Ovary (tissue), 10 donors: ENCODE measurements at places on chromosomes 6 and 20.

- H3K4me1 ChIP-seq, result peaks cover 23% of the 10 kb centered on the region
- no peaks in the 10 kb centered on the region for H3K36me3 ChIP-seq
- peak overlapping the region; percentile 66 for H3K27ac ChIP-seq
- H3K27me3 ChIP-seq, result no peaks in the 10 kb centered on the region
Observed at GRCh38 chr6:36626636-36627035, 32.5 kb downstream of the SRSF3 start.

DNA sequence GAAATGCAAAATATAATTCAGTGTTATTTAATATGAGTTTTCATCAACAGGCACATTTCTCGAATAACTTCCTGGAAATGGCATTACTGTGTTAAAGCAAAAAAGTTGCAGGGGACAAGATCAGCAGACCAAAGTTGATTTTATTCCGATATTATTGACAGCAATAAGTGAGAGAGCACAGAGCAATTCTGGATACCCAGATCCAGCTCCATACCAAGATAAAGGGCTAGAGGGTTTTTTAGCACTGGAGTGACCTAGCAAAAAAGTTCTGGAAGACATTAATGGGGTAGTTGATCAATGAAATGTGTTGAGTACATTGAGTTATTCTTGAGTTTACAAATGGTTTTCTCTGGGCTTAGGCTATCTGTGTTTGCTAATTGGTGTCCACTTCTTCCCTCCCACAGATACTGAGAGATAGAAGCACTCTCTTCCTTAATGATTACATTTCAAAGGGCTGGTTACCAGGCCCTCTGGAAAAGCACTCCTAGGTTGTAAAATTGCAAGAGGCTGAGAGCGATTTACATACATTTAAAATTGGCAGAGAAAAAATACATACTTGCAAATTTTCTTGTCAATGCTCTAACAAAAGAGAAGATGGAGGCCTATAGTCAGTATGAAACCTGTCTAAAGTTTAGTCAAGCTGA lies 47.0 kb upstream of the MANEA start:
- no peaks in the 10 kb centered on the region for H3K36me3 ChIP-seq
- no peak overlapping the region for H3K27ac ChIP-seq
- H3K4me3 ChIP-seq, result no peak overlapping the region
- DNase-seq, result no peak

DNA sequence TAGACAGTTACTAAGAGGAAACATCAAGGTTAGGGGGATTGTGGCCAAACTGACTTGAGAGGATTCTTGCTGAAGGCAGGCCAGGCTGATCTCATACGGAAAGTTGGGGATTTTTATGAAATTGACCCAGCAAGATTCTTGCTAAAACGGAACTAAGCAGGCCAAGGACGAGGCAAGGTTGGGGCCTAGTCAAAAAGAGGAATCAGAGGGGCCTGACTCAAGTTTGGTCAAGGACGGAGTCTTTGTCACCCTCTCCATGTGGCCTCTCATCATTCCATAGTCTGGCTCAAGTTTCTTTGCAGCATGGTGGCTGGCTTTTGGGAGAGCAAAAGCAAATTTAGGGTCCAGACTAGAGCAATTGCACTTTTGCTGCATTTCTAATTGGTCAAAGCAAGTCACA lies 7.9 kb upstream of the HECA start:
- no peak for DNase-seq
- H3K4me1 ChIP-seq, result peaks cover 5% of the 10 kb centered on the region
- H3K27me3 ChIP-seq, result no peaks in the 10 kb centered on the region
- no peak overlapping the region for H3K27ac ChIP-seq

- H3K27ac ChIP-seq, result no peak overlapping the region
- no peaks in the 10 kb centered on the region for H3K27me3 ChIP-seq
- H3K4me1 ChIP-seq, result peaks cover 11% of the 10 kb centered on the region
- no peak overlapping the region for H3K4me3 ChIP-seq
- DNase-seq, result peak; percentile 82
Observed at GRCh38 chr6:157989541-157990289, 8.1 kb downstream of the SYNJ2 start.

DNA sequence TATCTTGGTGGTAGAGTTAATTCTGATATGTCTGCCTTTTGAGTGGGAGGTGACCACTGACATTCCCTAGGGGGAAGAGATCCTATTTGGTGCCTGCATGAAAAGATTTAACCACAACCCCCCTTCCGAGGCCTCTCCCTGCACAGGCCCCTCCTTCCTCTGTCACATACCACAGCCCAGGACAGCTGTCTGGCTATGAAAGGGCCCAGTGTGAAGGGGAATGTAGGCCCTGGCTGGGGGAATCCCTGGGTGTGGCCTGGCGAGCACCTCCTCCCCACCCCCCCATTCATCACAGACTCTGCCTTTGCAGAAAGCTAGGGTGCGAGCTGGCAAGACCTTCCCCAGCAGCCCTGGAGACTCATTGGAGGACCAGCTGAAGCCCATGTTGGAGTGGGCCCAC lies 27.4 kb upstream of the MAPRE1 start:
- H3K4me3 ChIP-seq, result no peak overlapping the region
- no peaks in the 10 kb centered on the region for H3K27me3 ChIP-seq
- DNase-seq, result no peak
- H3K36me3 ChIP-seq, result no peaks in the 10 kb centered on the region

DNA sequence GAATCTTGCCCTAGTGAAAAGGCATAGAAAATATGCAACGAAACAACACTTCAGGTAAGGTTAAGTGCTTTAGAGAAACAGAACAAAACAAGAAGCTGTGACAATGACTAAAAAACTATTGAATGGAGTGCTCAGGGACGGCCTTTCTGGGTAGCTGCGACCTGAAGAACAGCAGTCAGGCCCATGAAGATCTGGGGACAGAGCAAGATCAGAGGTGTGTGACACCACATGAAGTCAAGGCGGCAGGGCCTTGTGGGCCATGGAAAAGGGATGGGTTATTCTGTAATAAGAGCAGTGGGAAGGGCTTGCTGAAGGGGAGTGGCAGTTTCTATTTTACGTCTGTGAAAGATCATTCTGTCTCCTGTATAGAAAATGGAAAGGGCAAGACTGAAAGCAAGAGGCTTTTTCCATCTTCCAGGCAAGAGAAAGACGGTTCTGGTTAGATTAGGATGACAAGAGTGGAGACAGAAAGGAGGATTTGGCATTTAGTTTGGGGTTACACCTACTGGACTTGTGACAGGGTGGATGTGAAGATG lies 5.1 kb downstream of the UBE2V1 start:
- DNase-seq, result no peak
- H3K27me3 ChIP-seq, result no peaks in the 10 kb centered on the region
- H3K27ac ChIP-seq, result no peak overlapping the region
- no peak overlapping the region for H3K4me3 ChIP-seq

DNA sequence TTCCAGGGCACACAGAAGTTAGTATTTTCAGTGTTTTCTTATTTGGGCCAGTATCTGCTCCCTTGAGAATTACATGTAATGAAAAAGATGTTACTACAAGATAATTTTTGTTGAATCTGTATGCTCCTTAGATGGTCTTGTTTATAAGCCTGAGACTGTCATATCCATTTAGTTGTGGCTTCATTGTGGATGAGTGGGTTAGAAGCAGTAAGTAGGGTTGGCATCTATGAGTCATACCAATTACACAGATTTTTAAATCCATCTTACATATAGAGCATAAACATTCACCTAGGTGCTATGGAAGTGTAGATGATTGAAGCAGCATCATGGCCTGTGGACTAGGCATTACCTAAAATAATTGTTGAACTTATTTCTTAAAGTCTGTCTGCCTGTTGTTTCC lies 13.5 kb upstream of the BAG2 start:
- DNase-seq, result no peak
- no peak overlapping the region for H3K27ac ChIP-seq
- H3K4me1 ChIP-seq, result no peaks in the 10 kb centered on the region
- H3K36me3 ChIP-seq, result no peaks in the 10 kb centered on the region

DNA sequence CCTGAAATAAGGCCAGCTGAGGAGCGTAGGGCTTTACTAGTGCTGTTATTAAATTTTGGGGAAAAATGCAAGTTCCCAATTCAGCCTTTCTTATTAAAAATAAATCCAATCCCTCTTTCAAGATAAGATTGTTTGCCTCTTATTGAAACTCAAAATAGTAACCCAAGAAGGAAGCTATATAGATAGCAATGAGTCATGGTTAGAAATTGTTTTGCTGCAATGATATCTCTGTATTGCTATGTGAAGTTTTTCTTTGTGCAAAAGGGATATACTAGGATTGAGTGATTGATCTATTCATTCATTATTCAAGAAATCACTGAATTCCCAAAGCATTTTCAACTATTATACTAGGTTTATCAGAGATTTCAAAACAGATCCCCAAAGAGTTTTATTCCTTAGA lies 93.0 kb upstream of the HDAC2 start:
- no peaks in the 10 kb centered on the region for H3K27me3 ChIP-seq
- DNase-seq, result no peak
- no peak overlapping the region for H3K4me3 ChIP-seq
- no peaks in the 10 kb centered on the region for H3K4me1 ChIP-seq
- H3K27ac ChIP-seq, result no peak overlapping the region
- H3K36me3 ChIP-seq, result no peaks in the 10 kb centered on the region

- no peaks in the 10 kb centered on the region for H3K36me3 ChIP-seq
- H3K27me3 ChIP-seq, result no peaks in the 10 kb centered on the region
- no peak overlapping the region for H3K27ac ChIP-seq
- no peaks in the 10 kb centered on the region for H3K4me1 ChIP-seq
- H3K4me3 ChIP-seq, result no peak overlapping the region
Observed at GRCh38 chr6:142058551-142059290, 74.0 kb upstream of the GJE1 start.

DNA sequence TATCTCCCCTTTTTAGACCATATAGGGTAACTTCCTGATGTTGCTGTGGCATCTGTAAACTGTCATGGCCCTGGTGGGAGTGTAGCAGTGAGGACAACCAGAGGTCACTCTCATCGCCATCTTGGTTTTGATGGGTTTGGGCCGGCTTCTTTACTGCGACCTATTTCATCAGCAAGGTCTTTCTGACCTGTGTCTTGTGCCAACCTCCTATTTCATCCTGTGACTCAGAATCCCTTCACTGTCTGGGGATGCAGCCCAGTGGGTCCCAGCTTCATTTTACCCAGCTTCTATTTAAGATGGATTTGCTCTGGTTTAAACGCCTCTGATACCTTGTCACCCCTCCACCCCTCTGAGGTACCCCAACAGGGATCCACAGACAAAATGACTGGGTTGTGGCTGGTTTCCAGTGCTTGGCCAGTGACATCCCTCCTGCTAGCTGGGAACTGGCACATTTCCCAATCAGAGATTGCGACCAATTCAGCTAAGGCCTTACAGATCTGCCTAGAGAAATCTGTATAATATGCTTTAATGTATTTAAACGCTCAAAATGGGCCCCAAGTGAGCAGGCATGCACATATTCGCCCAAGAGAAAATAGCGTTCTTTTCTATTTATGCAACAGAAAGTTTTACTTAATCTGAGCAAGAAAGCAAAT lies 315.6 kb upstream of the QKI start:
- H3K4me1 ChIP-seq, result no peaks in the 10 kb centered on the region
- no peaks in the 10 kb centered on the region for H3K27me3 ChIP-seq
- DNase-seq, result no peak
- H3K36me3 ChIP-seq, result no peaks in the 10 kb centered on the region

DNA sequence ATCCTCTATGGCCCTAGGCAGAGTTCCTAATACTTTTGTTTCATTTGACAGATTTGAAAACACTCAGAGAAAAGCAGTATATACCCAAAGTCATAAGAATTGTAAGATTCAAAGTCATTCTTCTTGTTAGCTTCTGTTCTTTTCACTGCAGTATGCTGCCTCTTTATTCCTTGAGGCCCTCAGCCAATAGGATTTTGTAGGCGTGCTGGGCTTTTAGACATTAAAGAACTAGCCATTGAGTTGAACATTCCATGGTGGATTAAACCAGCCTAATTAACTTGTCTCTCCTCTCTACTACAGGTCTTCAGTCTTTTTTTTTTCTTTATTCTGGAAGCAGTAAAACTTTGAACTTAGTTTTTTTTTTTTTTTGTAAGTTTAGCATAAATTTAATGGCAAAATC lies 186.3 kb downstream of the PLCB4 start:
- H3K4me3 ChIP-seq, result no peak overlapping the region
- no peak for DNase-seq
- no peaks in the 10 kb centered on the region for H3K4me1 ChIP-seq
- H3K27me3 ChIP-seq, result no peaks in the 10 kb centered on the region

DNA sequence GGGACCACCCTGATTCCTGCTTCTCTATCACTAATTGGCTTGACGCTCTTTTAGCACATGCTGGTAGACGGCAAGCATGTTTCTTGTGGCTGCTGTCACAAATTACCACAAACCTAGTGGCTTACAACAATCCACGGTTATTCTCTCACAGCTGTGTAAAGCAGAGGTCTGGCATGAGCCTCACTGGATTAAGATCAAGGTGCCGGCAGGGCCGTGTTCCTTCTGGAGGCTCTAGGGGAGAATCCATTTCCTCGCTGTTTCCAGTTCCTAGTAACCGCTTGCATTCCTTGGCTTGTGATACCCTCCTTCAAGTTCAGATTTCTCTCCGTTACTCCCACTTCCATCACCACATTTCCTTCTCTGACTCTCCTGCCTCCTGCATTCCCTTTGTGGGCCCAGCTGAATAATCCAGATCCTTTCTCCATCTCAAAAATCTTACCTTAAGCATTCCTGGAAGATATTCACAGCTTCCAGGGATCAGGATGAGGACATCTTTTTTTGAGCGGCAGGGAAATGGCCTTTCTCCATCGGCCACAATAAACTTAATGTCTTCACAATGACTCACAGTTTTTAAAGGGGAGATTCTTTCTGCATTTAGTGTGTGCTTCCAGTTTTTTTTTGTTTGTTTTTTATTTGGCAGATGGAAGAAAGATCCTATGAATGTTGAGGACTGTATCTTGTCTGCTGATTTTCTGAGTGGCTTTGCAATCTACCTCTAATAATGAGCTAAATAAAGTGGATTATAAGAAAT lies 39.9 kb downstream of the BMP6 start:
- H3K36me3 ChIP-seq, result no peaks in the 10 kb centered on the region
- no peak for DNase-seq
- H3K27me3 ChIP-seq, result no peaks in the 10 kb centered on the region
- no peak overlapping the region for H3K4me3 ChIP-seq
- H3K4me1 ChIP-seq, result peaks cover 2% of the 10 kb centered on the region

- no peak for DNase-seq
- H3K4me3 ChIP-seq, result no peak overlapping the region
- H3K4me1 ChIP-seq, result peaks cover 3% of the 10 kb centered on the region
- no peaks in the 10 kb centered on the region for H3K27me3 ChIP-seq
- H3K27ac ChIP-seq, result no peak overlapping the region
- no peaks in the 10 kb centered on the region for H3K36me3 ChIP-seq
Observed at GRCh38 chr6:583116-583515, 73.8 kb downstream of the HUS1B start.
